Foreskin keratinocyte (primary cell): ENCODE measurements at places on chromosomes 2 and 18.

DNA sequence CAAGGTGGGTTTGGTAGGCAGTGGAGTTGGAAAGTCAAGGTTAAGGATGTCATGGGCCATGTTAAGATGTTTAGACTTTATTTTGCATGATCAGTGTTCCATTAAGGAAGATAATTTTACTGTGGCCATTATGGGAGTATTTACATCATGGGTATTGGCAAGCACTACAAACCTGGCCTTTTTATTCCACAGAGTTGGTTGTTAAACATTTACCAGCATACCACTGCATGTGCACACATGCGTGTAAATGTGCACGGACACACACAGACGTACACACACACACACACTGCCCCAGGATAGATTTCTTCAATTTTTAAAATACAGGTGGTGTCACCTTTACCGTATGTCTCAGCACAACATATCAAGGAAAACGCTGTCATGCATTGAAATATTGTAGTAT, 51.4 kb upstream of the ITGA6 start:
- no peak for DNase-seq

GRCh38 chr2:219149667-219150066, 10.9 kb downstream of the NHEJ1 start:
- no peak for DNase-seq

DNA sequence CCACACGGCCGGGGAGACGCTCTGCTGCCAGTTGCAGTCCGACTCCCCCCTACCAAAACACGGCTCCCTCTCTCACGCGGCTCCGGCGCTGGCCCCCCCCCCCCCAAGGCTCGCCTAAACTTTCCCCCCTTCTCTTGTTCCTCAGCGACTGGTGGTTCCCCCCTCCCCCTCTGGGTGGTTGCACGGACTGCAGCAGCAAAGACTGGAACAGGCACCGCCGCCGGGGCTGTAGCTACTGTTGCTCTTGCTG, 281 bp downstream of the XPO1 start:
- no peak for DNase-seq

DNA sequence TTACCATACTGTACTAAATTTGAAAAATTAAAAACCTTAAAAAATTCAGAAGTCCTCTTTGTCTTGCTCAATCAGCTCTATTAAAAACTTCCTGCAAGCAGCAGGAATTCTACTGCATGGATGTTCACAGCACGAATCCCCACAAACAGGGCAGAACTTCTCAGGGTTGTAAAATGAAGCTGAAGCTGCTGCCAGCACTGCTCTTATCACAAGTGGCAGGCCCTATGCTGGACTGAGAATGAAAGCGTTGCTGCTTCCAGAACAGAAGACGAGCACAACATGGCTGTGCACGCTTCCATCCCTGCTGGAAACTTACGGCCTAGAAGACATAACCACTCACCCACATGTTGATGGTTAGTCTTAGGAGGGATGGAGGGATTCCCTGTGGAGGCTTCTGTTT, 134.0 kb downstream of the RAB3GAP1 start:
- no peak for DNase-seq

- no peak for DNase-seq
These were observed 2.1 kb downstream of the ANKMY1 start for GRCh38 chr2:240555541-240556250.

DNA sequence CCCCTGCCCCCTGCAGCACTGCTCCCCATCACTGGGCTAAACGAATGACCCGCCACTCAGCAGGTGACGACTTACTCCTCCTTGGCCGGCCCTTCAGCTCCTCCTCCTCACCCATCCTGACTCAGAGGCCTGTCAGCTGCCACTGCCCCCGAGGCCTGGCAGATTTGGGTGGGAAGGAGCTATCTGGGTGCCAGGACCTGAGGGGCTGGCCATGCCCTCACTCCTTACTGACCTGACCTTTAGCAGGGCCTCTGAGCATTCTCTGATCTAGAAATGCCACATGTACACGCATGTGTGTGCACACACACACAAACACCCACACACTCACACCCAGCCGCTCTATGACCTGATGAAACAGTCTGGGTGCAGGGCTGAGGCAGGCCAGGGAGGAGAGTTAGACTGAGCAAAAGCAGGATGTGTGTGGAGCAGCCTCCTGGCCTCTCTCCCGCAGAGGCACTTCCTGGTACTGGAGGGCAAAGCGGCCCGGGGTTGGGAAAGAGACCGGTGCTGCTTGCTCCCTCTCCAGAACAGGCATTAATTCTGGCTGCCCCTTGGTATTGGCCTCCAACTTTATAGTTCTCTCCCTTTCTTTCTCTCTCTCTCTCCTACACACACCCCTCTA, 68.0 kb downstream of the ZFP36L2 start:
- DNase-seq: peak; percentile 92

DNA sequence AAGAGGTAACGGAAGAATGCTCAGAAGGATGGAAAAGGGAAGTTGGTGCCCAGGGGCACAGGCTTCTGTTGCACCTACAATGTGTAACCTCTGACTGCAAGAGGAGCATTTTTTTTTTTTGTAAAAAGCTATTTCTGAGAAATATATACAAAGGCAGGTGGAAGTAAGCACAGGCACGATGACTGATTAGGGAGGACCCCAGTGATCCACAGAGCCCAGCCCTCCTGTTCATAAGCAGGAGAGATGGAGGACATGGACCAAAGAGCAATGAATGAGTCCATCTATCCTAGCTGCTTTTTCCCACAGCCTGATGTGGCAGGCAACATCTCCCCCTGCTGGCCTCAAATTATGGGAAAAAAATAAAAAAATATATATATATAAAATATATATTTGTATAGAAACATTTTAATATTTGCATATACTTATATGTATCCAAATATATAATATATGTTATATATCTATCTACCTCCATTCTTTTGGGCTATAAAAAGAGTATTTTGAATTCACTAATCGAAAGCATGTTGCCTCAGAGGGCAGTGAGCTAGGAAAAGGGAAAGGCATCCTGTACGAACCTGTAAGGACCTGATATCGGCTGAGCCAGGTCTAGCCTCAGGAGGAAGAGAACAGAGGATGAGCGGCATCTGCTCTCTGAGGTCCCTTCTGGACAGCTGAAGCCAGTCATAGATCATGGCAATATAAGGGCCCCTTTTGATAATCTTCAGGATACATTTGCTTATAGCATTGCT, 166.0 kb upstream of the STK17B start:
- no peak for DNase-seq

- no peak for DNase-seq
These were observed 152.3 kb downstream of the PRPF40A start for GRCh38 chr2:152564754-152565551.

DNA sequence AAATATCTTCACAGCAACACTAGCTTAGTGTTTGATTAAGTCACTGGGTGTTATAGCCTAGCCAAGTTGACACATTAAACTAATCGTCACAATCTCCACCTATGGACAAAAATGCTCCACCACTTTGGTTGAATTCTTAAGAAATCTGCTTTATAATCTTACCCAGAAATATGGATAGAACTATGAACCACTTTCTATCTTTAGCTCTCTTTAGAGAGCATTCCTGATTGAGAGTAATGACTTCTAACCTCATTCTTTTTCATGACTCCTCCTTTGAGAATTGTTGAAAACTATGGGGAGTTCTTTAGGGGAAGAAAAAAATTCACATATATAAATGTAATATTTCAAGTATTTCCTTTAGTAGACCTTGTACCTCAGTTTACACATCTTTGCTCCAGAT, 1282.2 kb upstream of the ZEB2 start:
- DNase-seq: no peak

DNA sequence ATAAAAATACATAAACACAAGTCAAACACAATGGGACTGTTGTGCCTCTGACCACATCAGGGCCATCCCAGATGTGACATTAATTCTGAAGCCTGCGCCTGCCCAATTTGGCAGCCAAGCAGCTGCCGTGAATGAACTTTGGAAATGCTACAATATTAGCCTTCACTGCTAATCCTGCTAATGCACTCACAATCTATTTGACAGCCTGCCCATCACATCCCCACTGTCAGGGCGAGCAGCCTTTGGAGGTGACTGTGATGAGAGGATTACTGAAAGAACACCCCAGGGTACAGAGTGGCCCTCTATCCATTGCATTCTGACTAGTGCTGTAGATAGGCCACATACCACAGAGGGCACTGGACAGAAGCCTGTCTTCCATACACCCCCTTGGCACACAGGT, 21.6 kb downstream of the OSR1 start:
- DNase-seq: no peak

GRCh38 chr2:126824663-126825062, 74.0 kb upstream of the TEX51 start:
- DNase-seq: no peak
